GM19239 (cell line): ENCODE measurements at places on chromosomes 2 and 18.

DNA sequence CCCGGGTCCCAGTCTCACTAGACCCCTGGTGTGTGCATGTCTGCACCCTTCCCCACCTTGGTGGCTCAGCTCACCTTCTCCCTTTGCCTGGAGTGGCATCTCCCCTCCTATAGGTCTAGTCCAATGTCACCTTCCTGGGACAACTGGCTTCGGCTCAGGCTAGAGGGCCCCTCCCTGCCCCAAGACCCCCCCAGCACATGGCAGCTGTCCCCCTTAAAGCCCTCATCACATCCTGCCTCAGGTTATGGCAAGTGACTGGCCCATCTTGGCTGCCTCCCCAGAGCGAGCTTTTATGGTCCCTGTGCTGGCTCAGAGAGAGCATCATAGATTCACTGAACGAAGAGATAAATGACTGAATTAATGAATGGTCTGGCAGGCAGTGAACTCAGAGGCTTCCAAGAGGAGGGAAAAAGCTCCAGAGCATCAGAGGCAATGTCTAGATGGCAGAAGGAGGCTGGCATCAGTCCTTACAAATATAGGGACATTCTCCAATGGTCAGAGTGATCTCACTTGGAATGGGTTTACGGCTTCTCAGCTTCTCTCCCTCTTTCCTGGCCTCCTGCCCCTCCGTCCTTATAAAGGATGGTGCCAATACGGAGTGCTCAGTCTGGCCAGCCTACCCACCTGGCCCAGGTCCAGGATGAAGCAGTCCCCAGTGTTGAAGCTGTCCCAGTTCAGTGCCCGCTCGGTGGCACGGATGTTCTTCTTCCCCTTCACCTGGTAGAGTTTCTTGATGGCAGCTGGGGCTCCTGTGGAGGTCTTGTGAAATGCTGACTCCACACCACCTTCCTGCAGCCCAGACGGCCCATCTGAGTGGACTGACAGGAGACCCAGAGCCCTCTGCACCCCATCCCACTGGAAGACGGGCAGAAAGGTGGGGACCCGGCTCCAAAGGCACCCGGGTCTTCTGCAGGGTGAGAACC lies 9.4 kb downstream of the CAPG start:
- no peak for DNase-seq

- peak; percentile 52 for DNase-seq
Observed at GRCh38 chr2:88350331-88351248, 101.9 kb downstream of the FOXI3 start.

DNA sequence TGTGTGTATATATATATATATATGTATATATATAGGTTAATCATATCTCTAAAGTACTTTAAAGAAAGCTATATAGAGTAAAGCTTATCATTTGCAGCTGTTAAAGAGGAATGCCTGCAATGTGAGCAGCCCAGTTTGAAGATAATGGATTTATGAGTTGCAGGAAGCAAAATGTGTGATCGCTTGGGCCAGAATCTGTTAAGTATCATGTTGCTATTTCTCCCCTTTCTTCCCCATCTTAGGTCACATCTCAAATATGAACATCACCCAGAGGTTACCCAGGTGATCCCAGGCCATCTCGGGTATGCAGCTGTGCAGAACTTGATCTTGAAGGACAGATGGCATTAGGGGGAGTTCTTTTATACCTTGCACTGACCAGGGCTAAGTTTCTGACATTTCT lies 316.5 kb downstream of the MTX2 start:
- no peak for DNase-seq

GRCh38 chr2:102630458-102630857 lies 11.1 kb downstream of the SLC9A2 start:
- DNase-seq, result no peak

- DNase-seq, result no peak
Observed at GRCh38 chr18:70234667-70235459, 29.4 kb upstream of the RTTN start.

- DNase-seq, result no peak
Observed at GRCh38 chr18:8707556-8708300, 2.4 kb downstream of the MTCL1 start.

DNA sequence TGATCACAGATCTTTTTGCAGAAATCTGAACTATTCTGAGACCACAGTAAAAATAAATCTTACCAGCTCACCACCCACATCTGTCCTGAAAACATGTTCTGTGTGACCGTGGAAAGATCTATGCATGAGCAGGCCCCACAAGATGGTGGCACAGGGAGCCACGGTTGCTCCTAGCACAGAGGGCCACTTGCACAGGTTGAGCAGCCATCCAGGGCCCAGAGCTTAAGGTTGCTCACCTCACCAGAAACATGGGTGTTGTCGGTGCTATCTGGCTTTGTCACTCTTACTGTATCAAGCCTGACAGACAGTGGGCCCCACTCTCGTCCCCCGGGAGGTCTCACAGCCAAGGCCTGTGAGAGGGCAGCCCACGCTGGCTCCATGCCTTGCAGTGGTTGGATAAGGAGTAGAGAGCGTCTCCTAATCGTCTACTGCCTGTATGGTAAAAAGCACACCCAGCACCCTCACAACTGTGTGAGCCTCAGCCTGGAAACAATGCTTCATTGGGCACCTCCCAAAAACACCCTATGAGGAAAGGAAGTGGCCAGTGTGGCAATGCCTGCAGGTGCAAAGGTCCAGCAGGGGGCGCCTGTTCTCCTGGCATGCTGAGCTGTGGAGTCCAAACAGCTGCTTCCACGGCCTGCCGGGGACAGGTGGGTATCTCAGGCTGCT lies 19.6 kb downstream of the TUBB6 start:
- DNase-seq, result peak; percentile 70

DNA sequence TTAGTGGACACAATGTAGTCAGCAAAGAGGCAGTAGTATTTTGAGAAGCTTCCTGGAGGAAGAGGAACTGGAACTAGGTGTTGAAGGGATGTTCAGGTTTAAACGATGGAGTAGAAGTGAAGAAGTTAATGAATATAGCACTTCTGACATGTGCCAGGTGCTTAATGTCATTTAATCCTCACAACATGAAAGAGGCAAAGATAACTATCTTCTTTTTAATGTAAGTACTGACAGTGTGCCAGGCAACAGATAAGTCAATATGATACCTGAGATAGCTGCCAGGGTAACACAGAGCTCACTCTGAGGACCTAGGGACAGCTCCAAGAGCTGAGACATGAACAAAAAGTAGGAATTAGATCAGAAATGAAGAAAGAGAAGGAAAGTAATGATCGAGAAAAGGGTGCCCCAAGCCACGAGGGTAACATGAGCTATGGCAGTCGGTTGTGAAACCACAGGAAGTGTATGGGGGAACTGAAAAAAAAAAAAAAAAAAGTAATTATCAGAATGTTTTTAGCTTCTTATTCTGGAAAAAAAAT lies 140.7 kb downstream of the RNF144A start:
- DNase-seq, result no peak

DNA sequence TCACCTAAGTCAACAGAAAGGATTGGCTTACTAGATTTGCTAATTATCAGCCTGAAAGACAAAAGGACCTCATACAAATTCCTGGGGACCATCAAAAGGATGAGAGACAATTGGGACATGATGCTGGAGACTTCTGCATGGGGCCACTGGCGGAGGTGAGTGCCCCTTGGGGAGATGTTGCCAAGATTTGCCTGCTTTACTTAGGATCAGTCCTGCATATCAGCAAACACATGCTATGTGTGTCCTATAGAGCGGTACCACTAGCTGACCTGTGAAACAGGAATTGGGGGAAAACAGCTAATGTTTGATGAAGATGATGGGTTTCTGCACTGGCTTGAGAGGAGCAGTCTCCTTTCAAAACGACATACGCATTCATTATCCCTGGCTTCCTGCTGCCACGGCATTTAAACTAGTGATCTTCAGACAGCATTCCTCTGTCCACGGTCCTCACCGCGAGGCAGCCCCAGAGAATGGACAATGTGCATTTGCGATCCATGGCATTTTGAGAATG lies 104.2 kb downstream of the TGIF1 start:
- no peak for DNase-seq

DNA sequence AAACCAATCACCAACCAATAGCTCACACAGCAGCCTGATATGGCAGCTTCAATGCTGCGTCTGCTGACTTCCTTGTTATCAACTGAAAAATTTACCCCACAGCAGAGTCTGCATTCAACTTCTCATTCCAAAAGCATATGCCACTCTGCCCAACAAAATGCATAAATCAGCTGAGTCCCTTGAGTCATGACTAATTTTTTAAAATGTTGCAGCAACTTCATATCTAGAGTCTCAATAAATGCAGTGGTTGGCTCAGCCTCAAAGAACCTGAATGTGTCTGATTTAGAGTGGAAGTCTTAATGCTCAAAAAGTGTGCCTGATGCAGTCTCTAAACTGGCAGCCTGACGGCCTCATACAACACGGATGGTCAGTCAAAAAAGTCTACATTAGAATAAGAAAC lies 46.5 kb downstream of the FARSB start:
- DNase-seq, result no peak

- DNase-seq, result no peak
Observed at GRCh38 chr18:48742706-48743475, 204.1 kb downstream of the CTIF start.

DNA sequence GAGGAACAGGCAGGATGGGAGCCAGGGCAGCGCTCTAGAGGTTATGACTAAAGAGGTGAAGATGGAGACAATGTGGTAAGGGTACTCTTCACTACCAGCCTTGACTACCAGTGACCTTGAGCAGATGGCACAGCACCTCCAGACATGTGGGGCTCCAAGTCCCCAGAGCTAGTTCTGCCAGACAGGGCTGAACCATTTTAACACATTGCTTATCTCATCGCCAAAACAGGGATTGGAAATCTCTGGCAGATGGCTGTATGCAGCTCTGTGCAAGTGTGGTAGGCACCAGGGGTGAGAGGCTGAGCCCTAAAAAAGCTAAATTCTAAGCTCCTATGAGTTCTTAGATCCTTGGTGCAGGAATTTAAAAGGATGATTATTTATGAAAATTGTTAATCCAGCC lies 41.3 kb downstream of the FSHR start:
- no peak for DNase-seq

DNA sequence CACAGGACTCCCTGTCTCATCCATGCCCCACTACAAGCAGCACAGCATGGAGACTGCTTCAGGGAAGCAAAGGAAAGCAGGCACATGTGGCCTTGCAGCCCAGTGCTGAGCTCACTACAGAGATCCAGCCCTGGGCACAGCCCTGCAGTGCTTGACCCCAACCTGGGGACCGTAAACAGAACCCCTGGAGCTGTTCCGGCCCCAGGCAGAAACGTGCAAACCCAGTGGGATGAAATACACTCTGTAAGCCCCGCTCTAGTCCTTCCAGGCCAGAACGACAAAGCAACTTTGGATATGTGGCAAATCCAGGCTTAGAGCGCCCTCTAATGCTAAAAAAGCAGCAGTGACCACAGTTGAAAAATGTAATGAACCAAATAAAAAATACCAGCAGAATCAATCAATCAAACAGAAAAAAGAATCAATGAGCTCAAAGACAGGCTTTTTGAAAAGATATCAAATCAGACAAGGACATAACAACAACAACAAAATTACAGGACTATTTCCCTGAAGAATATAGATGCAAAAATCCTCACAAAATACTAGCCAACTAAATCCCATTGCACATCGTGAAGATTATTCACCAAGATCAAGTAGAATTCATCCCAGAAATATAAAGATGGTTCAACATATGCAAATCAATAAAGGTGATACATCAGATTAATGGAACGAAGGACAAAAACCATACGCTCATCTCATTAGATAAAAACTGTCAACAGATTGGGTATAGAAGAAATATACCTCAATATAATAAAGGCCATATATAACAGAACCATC lies 45.6 kb downstream of the ZNF519 start:
- DNase-seq, result no peak

DNA sequence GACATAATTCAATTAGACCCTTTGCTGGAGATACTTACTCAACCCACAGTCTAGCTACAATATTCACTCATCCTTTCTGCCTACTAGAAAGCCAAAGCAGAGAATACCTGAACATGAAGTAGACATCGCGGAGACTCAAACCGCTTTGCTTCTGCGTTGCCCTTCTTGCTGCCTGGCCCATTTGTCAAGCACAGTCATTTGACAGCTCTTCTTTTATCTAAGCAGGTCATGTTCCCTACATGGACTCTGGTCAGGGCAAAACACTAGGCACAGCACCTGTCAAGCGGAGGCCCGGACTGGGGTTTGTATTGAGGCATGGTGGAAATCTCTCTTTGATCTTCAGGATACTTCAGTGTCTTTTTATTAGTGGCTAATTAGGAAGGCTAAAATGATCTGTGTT lies 89.7 kb downstream of the FARSB start:
- no peak for DNase-seq

DNA sequence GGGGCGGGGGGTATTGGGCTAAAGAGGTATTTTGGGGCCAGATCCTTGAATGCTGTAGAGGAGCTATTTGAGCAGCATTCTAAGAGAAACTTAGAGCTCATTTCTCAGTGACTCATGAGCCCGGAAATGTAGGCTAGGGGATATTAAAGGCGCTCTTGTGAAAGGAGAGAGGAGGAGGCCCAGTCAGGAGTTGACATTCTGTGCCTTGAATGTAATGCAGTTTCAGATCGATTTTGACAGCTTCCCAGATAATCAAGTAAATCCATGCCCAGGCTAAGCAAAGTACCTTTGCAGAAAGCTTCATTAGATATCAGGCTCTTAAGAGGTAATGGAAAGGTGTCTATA lies 1.5 kb downstream of the CAB39 start:
- peak; percentile 50 for DNase-seq

DNA sequence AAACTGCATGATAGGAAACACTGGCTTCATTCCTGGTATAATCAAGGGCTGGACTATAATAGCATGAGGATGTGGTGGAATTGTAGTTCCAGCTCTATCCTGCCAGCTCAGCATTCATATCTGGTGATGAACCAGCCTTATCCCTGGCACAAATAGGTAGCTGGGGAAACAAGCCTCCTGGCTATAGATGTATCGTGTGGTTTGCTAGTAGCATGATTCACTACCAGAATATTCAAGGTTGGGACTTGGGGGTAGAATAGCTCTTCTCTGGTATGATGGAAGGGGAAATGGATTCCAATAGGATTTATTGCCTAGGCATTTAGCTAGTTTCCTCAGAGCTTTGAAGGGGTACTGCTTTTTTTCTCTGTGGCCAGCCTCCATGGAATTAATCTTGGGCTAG lies 532.8 kb downstream of the FBXO15 start:
- DNase-seq, result no peak

- no peak for DNase-seq
Observed at GRCh38 chr2:236656166-236656565, 86.5 kb downstream of the ACKR3 start.

GRCh38 chr2:71779774-71780105 lies 326.4 kb downstream of the DYSF start:
- DNase-seq, result no peak

DNA sequence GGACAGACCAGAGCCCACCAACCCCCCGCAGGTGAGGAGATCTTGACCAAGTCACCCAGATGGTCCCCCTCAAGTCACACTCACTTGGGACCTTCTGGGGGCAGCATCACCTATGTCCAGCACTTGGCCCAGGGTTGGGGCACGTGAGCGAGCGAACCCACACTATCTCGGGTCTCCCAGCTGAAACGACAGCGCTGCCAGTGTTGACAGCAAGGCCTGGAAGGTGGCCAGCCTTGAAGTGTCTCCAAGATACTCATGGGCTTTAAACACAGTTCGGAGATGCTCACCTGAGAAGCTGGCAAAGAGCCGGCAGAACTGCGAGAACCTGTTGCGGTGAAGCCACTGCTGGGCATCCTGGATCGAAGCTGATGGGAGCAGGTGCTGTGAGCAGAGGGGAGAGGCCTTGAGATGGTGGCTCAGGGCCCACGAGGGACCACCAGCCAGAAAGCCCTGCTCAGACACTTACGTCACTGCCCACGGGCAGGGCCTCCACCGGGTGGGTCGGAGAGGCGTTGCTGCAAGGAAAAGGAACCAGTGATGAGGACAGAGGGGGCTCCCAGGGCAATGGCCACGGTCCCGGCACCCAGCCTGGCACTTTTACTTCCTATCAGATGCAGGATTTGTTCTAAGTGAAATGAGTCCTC lies 47.5 kb downstream of the TFCP2L1 start:
- DNase-seq, result no peak
